ENCODE measurements at places on chromosomes 6 and 20. TPM values are rescaled to one million over a fixed set of nuclear protein-coding genes. Genes with fewer than 3 reads are reported as not detected.
A peak's percentile ranks its signal among the peaks of the same experiment; 100 is the strongest.

Gene SPTLC3
- 1.4 TPM for total RNA-seq

Gene POPDC3
- 25.8 TPM for total RNA-seq

Gene RBCK1
- total RNA-seq, result 29.9 TPM

Gene C6orf132
- total RNA-seq, result 0.72 TPM

Gene C20orf204
- total RNA-seq, result 0.18 TPM

Gene FAM217A
- total RNA-seq, result not detected

Gene DNAH8
- under 0.01 TPM for total RNA-seq

GRCh38 chr6:133587546-133588160 is 301.3 kb upstream of the TCF21 start:
- peak; percentile 87 for DNase-seq

GRCh38 chr6:165988757-165989456 is 178.7 kb downstream of the TBXT start:
- DNase-seq, result no peak

DNA sequence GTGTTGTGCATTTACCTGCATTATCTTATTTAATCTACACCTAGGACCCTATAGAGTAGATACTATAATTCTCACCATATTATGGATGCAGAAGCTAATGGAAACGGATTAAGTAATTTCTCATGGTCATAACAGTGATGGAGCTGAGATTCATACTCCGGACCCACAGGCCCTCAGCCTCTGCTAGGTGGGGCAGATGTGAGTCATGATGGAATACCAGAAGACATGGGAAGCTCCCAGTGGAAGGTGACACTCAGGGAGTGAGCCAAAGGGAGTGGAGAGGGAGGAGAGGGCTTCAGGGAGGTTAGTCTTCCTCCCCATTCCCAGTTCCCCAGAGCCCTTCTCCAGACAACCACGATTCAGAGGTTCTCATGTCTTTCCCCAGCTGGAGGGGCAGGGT is 65.2 kb upstream of the GPR6 start:
- DNase-seq, result no peak

- DNase-seq, result no peak
Observed at GRCh38 chr6:78832091-78832808, 35.1 kb upstream of the IRAK1BP1 start.

DNA sequence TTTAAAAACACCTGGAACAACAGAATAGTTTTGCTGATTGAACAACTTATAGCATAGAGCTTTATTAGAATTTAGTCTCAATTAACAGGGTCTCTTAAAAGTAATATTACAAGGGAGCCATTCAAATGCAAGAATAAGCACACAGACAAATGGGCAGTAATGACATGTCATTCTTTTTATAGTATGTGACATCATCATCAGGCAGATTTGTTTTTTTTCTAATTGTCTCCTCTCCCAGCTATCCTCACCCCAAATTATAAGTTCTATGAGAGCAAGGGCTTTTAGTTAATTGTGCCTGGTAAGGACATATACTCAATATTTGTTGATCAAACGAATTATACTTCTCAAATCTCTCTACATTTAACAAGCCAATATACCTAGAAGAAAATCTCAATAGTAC is 11.0 kb downstream of the PGM3 start:
- no peak for DNase-seq

DNA sequence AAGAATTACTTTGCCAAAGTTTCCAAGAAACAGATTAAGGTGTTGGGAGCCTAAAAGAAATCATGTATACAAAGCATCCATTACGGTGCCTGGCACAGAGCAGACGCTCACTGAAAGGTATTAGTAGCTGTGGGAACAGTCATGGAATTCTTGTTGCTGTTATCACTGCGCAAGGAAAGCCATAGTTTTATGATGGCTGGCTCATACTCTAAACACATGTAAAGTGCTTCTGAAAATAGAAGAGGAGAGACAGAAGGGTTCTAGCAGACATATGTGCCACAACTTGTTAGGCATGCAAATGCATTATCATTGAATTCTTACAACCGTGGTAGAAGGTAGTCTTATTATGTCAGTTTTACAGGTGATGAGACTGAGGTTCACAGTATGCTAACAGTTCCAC is 112.4 kb downstream of the TENT5A start:
- DNase-seq, result no peak

- DNase-seq, result no peak
Observed at GRCh38 chr20:61907081-61907891, 158.4 kb downstream of the TAF4 start.

GRCh38 chr6:75802366-75802765 is 53.3 kb downstream of the MYO6 start:
- DNase-seq, result peak; percentile 10

GRCh38 chr6:16592223-16592911 is 168.9 kb downstream of the ATXN1 start:
- DNase-seq, result no peak

- peak; percentile 63 for DNase-seq
Observed at GRCh38 chr6:106097411-106098231, 11.5 kb downstream of the PRDM1 start.

DNA sequence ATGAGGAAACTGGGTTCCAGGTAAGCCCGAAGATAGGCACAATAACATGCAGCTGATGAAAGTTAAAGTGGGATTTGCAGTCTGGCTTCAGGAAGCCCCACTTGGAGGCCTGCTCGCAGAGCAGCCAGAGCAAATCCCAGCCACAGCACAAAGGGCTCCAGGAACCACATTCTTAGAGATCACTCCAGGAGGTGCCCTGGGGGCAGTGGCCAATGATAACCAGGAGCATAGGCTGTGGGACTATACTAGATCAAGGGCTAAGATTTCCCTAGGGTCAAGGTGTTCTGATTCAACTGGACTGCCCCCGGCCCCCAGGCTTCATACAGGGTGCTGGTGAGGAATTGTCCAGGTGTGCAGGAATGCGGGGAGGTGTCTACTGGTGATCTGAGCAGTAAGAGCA is 133.9 kb upstream of the PTPRT start:
- no peak for DNase-seq

- DNase-seq, result no peak
Observed at GRCh38 chr6:30152910-30153610, 8.0 kb downstream of the TRIM10 start.

All from IMR-90 (cell line).